AG04449 (cell line): ENCODE measurements at places on chromosomes 4 and X.

DNA sequence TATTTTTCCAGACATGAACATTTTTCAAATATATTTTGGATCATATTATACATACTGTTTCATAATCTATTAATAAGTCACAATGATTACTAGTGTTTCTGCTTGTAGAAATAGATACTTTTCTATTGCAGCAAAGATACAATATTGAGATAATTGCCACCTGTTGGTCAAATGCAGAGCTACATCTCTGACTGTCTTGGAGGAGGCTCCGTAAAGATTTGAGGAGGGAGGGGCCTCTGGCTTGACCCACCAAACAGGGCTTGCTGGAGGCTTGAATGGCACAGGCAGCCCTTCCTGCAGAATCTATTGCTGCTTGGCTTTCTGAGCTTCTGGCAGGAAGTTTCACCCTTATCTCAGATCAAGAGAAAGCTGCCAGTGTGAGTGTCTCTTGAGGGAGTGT, 99.3 kb upstream of the ARMCX2 start:
- DNase-seq = no peak

GRCh38 chr4:28373601-28374000, 1513.0 kb downstream of the STIM2 start:
- no peak for DNase-seq

- no peak for DNase-seq
These were observed 96.3 kb downstream of the PLAC1 start for GRCh38 chrX:134562002-134562401.

DNA sequence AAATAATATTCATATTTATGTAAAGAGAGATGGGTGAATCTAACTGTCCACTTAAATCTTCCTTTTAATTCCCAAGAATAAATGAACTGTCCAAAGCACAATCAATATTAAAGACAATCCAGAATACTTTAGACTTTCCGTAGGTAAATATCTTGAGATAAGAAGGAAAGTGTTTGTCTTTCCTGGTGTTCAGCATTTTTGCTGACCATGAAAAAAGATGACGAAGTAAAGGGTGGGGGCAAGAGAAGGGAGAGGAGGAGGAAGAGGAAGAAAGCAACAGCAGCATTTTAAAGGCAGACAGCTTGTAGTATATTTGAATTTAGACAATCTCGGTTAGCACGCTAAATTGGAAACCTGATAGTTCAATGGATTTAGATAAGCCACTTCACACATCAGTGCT, 498.2 kb downstream of the KCNIP4 start:
- no peak for DNase-seq

- no peak for DNase-seq
These were observed 7.2 kb upstream of the MAMLD1 start for GRCh38 chrX:150355913-150356312.

GRCh38 chr4:38396845-38397547, 267.0 kb upstream of the KLF3 start:
- no peak for DNase-seq

GRCh38 chr4:118947095-118947494, 58.4 kb downstream of the SYNPO2 start:
- DNase-seq = no peak

GRCh38 chr4:115418635-115419396, 305.4 kb upstream of the NDST4 start:
- DNase-seq = no peak

DNA sequence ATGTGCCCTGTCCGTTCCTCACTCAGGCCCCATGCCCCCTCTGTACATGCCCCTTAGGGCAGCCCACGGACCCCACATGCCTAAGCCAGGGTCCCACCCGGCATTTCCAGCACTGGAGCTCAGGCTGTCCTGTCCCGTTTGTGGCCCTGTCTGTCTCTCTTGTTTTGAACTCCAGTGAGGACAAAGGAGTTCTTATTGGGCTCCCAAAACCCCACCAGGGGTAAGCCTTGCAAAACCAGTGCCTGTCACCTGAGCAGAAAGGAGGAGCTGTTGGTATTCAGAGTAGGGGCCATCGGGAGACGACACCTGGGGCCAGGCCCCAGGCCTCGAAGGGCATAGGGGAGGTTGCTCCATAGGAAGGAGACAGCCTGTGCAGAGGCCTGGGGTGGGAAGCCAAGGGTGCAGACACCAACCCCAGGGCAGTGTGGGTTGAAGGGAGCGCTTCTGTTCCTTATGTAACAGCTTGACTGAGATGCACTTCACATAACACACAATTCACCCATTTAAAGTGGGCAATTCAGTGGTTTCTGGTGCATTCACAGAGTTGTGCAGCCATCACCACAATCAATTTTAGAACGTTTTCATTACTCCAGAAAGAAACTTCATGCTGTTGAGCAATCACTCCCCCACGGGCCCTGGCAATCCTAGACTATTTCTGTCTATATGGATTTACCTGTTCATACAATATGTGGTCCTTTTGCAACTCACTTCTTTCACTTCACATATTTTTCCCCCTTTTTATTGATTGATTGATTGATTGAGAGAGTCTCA, 31.7 kb downstream of the MAN2B2 start:
- no peak for DNase-seq

- no peak for DNase-seq
These were observed 29.9 kb downstream of the CLRN2 start for GRCh38 chr4:17544831-17545234.

GRCh38 chr4:69057620-69058409, 38.5 kb upstream of the UGT2B7 start:
- DNase-seq = no peak

DNA sequence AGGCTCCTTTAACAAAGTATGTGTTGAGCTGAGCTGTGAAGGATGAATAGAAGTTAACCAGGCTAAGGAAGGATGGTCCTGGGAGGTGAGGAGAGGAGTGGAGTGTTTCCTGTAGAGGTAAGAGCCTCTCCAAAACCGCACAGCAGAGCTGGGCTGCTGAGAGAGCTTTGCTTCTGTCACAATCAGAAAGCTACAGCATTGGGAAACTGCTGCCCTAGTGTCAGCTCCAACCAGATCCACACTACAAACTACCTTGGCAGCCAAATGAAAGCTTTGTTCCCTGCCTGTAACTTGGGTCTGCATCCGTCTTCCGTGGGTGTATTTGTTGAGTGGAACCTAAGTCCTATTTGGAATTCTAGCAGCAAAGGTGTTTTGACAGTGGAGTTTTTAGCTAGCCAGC, 91.8 kb downstream of the REPS2 start:
- DNase-seq = no peak

DNA sequence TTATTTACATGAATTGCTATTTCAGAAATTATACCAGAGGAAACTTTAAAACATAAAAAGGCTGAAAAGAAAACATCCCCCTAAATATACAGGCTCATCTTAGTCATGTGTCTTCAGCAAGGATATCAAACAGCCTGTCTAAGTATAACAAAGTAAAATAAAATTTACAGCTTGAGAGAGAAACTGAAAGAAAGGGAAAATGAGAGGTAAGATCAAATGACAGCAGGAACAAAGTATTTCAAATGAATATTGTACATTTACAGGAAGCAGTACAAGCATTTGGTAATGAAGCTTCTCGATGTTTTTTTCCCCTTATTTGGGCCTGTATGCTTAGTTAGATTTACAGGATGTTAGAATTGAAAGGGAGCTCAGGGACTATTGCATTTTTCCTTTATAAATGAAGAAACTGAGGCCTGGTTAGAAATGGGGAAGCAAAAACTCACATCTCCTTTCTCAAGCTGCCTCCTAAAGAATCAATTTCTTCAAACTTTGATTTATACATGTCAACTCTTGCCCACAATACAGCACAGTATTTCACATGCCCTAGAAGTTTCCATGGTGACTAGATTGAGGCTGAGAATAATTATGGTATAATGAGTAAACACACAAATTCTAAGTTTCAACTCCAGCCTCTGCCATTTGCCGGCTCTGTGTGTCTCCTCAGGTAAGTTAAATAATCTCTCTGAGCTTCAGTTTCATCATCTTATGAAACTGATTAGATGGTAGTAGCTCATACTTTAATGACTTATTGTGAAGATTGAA, 29.3 kb downstream of the DAPP1 start:
- DNase-seq = no peak

- no peak for DNase-seq
These were observed 234.6 kb downstream of the SLC7A11 start for GRCh38 chr4:138007572-138007971.

DNA sequence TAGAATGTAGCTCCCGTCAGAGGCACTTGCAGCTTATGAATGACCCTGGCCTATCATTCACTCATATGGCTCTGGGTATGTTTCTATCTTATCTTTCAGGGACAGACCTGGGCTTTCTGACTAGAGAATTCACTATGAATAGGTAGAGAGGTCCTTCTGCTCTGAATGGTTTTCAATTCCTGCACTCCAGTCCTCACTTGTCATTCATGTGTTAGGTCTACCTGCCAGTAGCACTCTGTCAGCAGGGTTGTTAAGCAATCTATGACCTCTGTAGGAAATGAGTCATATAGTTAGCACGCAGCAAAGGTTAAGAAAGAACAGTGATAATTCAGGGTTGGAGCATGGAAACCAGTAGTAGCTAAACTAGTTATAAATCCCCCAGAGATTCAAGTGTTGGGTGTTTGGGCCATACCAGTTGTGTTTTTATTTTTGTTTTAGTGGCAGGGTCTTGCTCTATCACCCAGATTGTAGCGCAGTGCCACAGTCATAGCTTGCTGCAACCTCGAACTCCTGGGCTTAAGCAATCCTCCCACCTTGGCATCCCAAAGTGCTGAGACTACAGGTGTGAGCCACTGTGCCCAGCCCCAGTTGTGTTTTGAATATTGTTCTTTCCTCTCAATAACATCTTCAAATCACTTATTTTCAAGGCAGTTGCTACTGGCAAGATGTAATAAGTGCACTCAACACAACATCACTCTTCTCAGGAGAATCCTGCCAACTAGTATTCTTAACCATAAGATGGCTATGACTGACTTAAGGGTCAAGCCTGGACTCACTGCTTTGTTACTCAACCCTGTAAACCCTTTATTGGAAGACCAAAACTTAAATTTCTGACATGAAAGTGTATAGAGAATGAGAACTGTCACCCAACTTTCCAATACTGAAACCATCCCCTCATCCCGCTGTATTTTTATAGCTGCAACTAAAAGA, 25.1 kb downstream of the ARL13A start:
- no peak for DNase-seq

- DNase-seq = no peak
These were observed 357.3 kb upstream of the RASGEF1B start for GRCh38 chr4:81828991-81829390.

GRCh38 chrX:38974542-38974941, 173.3 kb downstream of the MID1IP1 start:
- no peak for DNase-seq

- DNase-seq = no peak
These were observed 59.5 kb downstream of the ARHGAP10 start for GRCh38 chr4:147791341-147791740.

DNA sequence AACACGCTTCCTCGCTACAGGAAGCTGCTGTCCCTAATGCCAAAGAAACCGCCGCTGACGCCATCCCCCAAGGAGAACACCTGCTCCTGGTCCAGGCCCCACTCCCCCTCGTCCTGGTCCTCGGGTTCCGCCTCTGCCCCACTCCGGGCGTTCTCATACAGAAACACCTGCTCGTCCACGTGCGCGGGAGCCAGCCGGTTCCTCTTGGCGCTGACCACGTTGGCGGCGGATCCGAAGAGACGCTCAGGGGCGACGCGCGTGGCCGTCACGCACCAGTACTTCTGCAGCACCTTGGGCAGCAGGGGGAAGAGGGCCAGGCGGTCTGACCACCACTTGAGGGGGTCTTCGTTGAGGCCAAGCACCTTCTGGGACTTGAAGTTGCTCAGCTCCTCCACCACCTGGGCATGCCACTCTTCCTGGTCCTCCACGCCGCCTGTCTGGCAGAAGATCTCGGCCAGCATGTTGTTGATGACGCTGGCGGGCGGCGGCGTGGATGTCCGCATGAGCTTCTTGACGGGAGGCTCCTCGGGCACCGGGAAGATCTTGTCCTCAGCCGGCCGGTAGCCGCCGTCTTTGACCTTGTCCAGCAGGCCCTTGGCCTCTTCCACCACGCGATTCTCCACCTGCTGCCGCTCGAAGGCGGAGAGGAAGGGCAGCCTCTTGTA, 12.0 kb downstream of the DHRSX start:
- DNase-seq = no peak

- DNase-seq = no peak
These were observed 6.3 kb upstream of the RGS12 start for GRCh38 chr4:3286335-3287175.

- no peak for DNase-seq
These were observed 47.7 kb downstream of the SNX25 start for GRCh38 chr4:185257086-185257485.

GRCh38 chr4:16692524-16692923, 205.9 kb downstream of the LDB2 start:
- DNase-seq = no peak

GRCh38 chr4:1583051-1583785, 100.9 kb downstream of the FAM53A start:
- no peak for DNase-seq

- DNase-seq = no peak
These were observed 4.3 kb downstream of the MAB21L2 start for GRCh38 chr4:150586162-150586810.

DNA sequence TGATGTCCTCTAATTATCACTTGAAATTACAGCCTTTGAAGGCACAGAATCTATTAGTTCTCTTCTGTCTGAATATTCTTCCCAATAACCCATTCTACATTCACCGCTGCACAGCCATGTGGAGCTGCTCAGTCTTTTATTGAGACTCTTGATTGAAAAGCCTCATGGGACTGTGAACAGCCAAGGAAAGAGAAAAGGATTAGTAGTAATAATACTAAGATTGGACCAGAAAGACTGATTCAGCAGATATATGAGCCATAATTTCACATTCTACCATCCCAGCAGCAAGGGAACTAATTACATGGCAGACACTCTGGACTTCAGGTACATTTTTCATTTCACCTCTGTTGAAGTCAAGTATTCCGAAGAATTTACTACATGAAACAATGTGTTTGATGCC, 2471.7 kb downstream of the ARAP2 start:
- no peak for DNase-seq

GRCh38 chrX:1124531-1124930, 87.9 kb downstream of the CRLF2 start:
- no peak for DNase-seq

DNA sequence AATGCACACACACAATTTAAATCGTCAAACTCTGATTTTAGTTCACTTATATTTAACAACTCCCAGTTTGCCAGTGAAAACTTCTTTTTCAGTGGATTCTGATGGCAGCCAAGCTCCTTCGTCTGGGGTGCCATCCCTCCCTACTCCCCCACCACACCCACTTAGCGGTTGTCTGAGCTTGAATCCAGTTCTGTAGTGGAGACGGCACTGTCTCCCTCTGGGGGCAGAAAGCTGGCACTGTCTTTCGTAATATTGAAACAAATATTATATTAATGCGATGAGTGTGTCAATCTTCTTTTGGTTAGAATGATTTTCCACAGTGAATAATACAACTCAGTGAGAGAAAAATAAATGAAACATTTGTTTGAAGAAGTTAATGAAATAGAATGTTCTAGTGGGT, 5.4 kb downstream of the MEPE start:
- DNase-seq = no peak

- no peak for DNase-seq
These were observed 90.9 kb downstream of the ZNF827 start for GRCh38 chr4:145847764-145848163.

DNA sequence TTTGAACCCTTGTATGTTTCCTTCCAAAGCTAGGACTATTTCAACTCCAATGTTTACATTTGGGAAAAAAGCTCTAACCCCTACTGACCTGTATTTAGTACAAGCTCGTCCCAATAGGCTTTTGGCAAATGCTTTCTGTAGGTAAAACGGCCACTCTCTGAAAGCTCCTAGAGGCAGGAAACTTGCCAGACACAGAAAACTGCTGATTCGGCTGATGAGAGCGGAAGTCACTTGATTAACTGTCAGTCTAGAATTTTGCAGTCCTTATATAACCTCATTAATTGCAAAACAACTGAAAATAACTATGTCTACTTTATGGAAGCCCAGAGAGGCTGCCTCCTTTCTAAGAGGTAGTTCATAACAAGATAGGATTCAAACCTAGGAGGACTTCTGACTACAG, 108.1 kb downstream of the TSPAN7 start:
- DNase-seq = no peak
